Thymus (tissue), 14 donors: ENCODE measurements at places on chromosomes 16 and 17.
A peak's percentile ranks its signal among the peaks of the same experiment; 100 is the strongest.

DNA sequence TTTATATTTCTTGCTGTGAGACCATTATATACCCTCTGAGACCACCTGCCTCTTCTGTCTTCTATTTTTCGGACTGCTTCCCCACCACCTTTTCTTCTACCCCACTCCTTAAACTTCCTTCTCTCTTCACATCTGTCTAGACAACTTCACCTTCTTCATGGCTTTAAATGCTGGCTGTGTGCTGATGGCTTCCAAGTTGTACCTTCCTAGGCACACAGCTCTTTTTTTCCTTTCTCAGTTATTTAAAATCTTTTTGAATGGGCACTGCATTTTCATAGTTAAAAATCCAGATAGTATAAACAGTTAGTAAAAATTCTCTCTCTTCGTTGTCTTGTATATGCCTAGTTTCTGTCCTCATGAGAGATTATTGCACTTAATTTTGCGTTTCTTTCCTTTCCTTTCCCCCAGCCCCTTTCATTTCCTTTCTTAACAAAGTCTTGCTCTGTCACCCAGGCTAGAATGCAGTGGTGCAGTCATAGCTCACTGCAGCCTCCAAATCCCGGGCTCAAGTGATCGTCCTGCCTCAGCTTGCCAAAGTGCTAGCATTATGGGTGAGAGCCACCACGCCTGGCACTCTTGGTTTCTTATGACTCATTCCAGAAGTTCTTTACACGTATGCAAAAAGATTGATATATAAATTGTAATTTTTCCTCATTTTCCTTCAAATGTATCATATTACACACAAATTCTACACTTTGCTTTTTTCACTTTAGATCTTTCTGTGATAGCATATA, 114.3 kb downstream of the NPIPB5 start:
- no peak for DNase-seq

DNA sequence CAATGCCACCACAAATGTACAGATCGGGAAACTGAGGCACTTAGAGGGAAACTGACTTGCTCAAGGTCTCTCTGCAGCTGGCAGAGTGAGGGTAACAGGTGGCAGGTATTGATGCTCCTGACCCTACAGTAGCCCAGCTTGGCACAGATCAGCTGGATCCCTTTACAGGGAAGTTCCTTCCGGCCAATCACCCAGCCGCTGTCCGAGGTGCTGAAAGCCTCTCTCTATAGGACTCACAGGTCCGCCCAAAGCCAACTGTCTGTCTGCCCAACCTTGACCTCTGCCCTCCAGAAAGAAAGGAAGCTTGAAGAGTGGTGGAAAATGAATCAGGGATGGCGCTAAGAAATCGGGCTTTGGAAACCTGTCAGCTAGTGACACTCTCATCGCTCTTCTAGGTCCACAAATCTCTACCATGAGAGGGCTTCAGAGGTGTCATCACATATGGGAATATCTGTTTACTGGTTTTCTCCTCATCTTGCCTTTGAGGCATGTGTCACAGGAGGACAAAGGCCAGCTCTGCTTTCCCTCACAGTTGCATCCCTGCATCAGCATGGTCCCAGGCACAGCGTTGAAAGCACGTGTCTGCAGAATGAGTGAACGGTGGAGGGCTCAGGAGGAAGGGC, 246.2 kb downstream of the KATNIP start:
- peak; percentile 37 for DNase-seq

DNA sequence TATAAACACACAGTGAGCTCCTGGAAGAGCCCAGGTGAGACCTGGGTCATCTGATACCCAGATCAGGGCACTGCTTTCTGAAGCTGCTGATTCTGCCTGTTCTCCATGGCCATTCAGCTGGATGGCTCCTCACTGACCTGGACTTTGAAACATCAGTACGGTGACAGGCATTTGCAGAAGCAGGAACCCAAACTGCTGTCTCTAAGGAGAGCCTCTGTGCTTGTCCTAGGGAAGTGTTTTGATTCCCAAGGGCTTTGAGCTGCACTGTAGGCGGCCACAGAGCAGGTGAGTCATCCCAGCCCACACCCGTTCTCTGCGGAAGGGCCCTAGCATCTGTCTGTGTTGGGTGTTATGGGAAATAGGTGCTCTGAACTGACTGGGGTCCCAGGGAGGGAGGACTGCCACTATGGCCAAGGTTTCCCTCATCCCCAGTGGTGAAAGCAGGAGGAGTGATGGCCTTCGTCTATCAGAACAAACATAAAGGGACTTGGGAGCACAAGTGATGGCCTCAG, 60.7 kb upstream of the ADCY9 start:
- DNase-seq: no peak

DNA sequence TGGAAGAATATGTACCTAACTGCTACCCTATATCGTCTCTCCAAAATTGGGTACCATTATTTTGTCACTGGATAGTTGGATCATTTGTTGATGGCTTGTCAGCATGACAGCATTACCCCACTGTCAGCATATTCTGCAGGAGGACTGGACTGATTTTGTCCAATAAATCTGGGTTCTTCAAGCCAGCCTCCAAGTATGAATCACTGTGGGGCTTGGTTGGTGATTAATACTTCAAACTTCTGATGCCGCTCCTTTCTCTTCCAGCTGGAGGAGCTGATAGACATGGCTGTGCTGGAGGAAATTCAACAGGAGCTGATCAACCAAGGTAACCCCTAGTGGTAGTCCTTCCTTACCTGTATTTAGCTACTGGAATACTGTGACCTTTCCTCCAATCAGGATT, 2.5 kb downstream of the RPAIN start:
- DNase-seq: no peak

DNA sequence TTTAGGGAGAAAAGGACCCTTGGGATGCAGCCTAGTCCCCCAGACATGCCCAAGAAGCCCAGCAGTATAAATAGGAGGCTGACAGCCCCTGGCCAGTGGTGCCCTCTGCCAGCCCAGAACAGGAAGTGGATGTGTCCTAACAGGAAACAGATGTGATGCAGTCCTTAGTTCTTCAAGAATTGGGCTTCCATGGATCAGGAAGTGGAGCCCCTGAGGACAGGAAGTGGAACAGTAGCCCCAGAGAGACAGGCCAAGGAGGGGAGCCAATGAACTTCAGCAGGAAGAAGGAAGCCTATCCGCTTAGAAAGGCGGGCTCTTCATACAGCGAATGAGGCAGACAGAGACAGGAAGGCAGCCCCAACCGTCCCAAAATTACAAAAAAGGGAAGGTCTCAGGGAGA, 7.2 kb downstream of the CTF1 start:
- DNase-seq: no peak

DNA sequence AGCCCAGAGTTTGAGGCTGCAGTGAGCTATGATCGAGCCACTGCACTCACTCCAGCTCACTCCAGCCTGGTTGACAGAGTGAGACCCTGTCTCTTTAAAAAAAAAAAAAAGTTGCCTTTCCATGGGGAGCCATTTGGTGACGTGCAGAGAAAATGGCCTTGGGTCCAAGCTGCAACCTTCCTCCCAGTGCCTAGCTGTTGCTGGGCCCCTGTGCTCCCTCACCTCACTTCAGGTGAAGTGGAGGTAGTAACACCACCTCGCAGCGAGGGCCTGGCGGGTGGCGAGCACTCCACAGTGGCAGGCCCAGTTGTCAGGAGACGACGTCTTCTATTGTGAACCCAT, 17.4 kb downstream of the SYT17 start:
- no peak for DNase-seq

GRCh38 chr16:64950262-64950661, 171.6 kb downstream of the CDH11 start:
- DNase-seq: no peak

- DNase-seq: no peak
Observed at GRCh38 chr17:8832711-8833352, 33.7 kb upstream of the MFSD6L start.

- DNase-seq: no peak
Observed at GRCh38 chr16:633336-634050, 2.6 kb downstream of the METTL26 start.

GRCh38 chr16:55502801-55503366, 6.0 kb upstream of the LPCAT2 start:
- DNase-seq: no peak

GRCh38 chr17:52064791-52065211, 93.7 kb downstream of the CA10 start:
- no peak for DNase-seq
